ENCODE measurements at places on chromosomes 11 and 22.

DNA sequence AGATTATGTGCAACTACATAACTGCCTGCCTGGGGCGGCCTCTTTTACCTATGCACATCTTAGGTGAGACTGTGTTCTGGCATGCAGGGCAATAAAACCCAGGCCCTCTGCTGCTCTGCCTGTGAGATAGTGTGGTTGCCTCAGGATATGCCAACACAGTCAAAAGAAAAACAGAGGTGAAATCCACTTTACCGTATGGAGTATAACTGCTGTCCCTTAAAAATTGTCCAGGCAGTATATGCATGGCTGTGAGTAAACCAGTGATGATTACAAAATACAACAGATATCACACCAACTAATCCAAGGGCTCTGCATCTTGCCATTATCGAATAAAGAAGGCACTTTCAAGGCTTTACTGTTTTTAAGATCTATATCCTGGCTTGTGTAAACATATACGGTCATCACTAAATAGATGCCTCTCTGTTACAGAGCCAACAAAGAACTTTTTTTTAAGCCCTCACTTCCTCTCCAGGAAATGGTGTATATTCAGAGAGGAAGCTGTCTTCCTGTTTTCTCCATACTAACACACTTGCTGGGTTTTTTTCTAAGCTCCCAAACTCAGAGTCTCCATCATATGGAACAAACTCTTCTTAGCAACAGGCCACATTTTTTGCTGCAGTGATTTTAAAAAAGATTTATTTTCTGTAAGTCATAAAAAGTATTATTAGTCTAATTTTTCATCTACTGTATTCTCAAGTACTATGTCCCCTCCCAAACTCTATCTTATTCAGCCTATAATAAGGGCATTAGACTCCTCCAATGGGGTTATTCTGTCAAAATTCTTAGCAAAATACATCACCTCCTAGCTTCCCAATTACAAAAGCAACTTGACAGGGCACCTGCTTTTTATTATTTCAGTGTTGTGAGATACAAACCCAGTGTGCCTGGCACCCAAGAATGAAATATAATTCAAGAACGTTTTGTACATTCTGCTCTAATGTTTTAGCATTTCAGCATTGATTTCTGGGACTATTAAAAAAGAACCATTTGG is 135.2 kb downstream of the MAML2 start:
- DNase-seq, result no peak

DNA sequence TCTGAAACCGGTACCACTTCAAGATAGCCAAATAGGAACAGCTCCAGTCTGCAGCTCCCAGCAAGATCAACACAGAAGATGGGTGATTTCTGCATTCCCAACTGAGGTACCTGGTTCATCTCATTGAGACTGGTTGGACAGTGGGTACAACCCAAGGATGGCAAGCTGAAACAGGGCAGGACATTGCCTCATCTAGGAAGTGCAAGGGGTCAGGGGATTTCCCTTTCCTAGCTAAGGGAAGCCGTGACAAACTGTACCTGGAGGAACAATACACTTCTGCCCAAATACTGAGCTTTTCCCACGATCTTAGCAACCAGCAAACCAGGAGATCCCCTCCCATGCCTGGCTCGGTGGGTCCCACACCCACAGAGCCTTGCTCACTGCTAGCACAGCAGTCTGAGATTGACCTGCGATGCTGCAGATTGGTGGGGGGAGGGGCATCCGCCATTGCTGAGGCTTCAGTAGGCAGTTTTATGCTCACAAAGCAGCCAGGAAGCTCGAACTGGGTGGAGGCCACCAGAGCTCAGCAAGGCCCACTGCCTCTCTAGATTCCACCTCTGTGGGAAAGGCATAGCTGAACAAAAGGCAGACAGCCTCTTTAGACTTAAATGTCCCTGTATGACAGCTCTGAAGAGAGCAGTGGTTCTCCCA is 59.9 kb upstream of the C11orf58 start:
- no peak for DNase-seq

- no peak for DNase-seq
These were observed 61.4 kb upstream of the CHRM4 start for GRCh38 chr11:46452918-46453517.

DNA sequence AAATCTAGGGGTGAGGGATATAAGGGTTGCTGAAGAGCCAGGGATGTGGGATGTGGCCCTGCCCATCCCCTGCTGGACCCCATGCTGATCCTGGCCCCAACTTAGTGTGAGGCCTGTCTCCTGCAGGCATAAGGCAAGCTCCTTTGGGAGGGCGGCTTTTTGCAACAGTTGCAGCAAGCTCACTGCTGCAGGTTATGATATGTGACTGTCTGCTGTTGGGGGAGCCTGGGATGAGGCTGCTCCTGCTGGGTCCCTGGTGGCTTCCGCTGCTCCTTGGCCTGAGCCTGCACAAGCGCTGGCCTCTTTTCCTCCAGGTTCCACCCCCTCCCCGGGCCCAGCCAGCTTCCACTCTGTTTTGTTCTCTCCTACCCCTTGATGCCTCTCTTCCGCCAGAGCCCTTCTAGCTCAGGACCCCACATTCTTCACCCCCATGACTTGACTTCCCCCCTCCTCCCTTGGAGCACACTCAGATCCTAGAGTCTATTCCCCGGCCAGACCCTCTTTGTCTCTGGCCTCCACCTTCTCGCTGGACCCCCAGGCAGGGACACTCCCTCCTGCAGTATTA is 35.0 kb upstream of the SYT13 start:
- no peak for DNase-seq

DNA sequence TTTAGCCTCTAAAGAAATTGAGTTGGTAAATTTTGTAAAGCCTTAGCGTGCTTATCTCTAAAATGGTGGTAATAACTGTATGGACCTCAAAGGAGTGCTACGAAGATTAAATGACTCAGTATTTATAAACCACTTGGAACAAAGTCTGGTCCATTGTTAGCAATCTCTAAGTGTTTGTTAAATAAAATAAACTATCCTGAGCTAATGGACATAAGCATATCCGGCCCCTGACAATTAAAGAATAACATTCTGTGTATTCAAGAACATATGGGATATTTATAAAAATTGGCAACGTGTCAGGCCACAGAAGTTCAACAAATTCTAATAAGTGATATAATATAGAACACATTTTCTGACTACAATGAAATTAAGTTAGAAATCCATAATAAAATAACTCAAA is 71.0 kb downstream of the MYEOV start:
- DNase-seq, result no peak

GRCh38 chr11:128848815-128849455 is 18.2 kb downstream of the KCNJ1 start:
- peak; percentile 25 for DNase-seq

- no peak for DNase-seq
These were observed 2.8 kb downstream of the SPON1 start for GRCh38 chr11:13965337-13965736.

DNA sequence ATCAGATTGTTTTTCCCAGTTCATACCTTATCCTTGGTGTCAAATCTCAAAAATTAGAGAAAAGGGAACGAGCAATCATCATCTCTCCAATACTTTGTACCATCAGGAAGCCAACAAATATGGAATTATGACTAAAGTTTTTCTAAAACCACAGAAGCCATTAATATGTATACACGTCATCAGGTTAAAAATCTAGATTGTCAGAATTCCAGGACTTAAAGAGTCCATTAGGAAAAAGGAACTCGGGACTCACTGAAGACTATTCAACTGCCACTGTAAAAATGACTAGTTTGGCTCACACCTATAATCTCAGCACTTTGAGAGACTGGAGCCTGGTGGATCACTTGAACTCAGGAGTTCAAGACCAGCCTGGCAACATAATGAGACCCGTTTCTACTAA is 344.4 kb upstream of the LRRC4C start:
- DNase-seq, result no peak

GRCh38 chr22:27397954-27398342 is 403.6 kb downstream of the MN1 start:
- no peak for DNase-seq

DNA sequence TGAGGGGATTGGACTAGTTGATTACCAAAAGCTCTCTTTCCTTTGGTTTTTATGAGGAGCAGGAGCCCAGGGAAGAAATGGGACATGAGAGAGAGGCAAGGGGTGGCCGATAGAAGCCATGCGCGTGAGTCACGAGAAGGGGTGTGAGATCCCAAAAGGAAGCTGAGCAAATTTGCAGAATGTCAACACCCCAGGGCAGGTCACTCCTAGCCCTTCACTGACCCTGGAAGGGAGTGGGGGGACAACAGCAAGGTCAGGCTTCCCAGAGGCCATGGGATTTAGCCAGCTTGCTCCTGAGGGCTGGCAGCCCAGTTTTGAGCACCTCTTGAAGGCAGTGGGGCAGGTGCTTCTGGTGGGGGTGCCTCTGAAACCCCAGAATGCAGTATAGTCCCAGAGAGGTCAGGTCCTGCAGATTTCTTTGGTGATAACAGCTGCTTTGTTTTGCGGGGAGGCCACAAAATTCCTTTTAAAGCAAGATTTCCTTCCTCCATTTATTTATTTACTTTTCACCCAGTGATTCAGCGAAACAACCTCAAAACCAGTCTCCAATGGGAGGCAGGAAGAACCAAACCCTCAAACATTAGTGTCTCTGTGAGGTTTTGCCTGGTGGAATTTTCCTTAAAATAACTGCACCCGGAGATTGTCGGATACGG is 40.1 kb upstream of the TIMP3 start:
- DNase-seq, result no peak

- DNase-seq, result no peak
These were observed 163.1 kb downstream of the LARGE1 start for GRCh38 chr22:33757041-33757801.

- DNase-seq, result no peak
These were observed 121.5 kb downstream of the KCNQ1OT1 start for GRCh38 chr11:2577991-2578928.

GRCh38 chr11:131658952-131659351 is 288.5 kb downstream of the NTM start:
- DNase-seq, result no peak

GRCh38 chr11:86781546-86781945 is 18.8 kb upstream of the PRSS23 start:
- DNase-seq, result no peak

GRCh38 chr11:57547854-57548377 is 10.5 kb downstream of the SMTNL1 start:
- DNase-seq, result no peak

DNA sequence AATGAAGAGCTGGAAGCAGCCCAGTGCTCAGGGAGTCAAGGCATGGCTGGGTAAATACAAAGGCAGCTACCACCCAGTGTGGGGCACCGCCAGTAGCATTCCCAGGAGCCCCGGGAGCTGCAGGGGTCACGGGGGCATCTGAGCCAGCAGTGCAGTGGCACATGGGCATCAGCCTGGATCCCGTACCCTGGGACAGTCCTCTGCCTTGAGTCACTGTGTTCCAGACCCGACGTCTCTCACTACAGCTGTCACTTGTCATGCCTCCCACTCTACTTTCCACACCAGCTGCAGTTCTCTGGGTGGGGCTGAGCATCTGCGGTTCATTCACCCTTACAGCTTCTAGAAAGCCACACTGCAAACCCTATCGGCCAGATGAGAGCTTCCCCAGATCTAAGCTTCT is 29.6 kb downstream of the DHCR7 start:
- DNase-seq, result no peak

GRCh38 chr11:63705526-63705925 is 24.2 kb downstream of the RTN3 start:
- DNase-seq, result no peak

GRCh38 chr11:65891219-65892136 is 1.0 kb downstream of the CCDC85B start:
- DNase-seq, result no peak

DNA sequence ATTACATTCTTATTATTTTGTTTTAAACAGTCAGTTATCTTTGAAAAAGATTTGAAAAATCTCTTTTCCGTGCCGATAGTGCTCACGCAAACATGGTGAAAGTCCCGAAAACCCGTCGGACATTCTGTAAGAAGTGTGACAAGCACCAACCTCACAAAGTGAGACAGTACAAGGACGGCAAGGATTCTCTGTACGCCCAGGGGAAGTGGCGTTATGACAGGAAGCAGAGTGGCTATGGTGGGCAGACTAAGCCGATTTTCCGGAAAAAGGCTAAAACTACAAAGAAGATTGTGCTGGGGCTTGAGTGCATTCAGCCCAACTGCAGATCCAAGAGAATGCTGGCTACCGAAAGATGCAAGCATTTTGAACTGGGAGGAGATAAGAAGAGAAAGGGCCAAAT is 28.7 kb upstream of the CTSD start:
- DNase-seq, result no peak

- no peak for DNase-seq
These were observed 132.0 kb upstream of the NAV2 start for GRCh38 chr11:19580646-19581045.

- DNase-seq, result no peak
These were observed 1.7 kb downstream of the ZBTB16 start for GRCh38 chr11:114061048-114061680.

- DNase-seq, result peak; percentile 10
These were observed 22.8 kb downstream of the ARRB1 start for GRCh38 chr11:75328426-75329277.

GRCh38 chr11:36722421-36722820 is 124.4 kb upstream of the RAG2 start:
- no peak for DNase-seq

GRCh38 chr22:38837414-38837928 is 6.4 kb downstream of the NPTXR start:
- DNase-seq, result no peak

GRCh38 chr11:45676522-45677095 is 11.2 kb upstream of the CHST1 start:
- no peak for DNase-seq

- no peak for DNase-seq
These were observed 23.0 kb downstream of the FDX1 start for GRCh38 chr11:110452720-110453119.

DNA sequence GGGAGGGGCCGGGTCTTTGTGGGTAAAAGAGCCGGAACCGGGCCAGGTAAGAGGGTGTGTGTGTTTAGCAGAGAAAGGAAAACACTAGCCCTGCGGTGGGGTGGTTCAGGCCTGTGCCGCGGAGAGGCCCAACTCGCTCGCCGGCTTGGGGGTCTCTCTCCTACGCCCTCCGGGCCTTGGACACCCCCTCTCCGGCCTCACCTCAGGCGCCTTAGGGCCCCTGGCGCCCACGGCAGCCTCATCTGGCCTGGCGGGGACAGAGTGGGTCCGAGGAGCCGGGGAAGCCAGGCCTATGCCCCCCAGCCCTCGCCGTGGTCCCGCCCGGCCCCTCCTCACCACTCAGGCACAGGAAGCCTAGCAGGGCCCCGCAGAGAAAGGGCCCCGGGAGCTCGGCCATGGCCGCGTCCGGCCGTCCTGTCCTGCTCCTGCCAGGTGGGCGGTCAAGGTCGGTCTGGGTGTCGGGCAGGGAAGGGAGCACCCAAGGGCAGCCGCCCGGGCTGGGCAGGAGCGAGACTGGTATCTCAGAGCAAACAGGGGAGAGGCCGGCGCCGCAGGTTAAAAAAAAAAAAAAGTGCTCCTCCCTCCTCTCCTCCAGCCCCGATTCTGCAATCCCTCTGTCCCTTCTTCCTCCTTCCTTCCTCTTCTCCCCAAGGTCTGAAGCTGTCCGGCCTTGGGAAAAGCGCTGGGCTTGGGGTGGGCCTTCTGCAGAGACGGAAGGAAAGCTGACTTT is at the start of gene VSIG2:
TSS of gene VSIG2 (minus strand) at position 515 of the 730 bp plus-strand sequence. CDS start at position 397, 118 bp downstream.
- no peak for DNase-seq

DNA sequence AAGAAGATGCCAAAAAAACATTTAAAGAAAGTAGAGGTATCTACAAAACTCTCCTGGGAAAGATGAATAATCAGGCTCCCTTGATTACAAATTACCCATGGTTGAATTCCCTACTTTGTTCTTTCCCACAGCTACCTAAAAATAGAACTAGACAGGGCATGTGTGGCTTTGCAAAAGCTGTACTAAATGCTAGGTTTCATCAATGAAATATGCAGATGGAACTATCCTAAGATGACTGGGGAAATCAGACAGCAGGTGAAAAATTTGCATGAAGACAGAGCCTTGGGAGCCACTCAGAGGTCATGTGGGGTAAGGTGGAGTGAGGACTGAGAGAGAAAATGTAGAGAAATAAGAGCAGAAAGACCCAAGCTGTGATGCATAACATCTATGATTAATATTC is 14.7 kb downstream of the LAYN start:
- DNase-seq, result no peak

All from stimulated activated CD4-positive, alpha-beta T cell treated with anti-CD3 and anti-CD28 coated beads, Interleukin-1b, Interleukin-23, amount 100 ng/mL, for 1 hour (primary cell).